ENCODE measurements at places on chromosomes 6 and 20.
A peak's percentile ranks its signal among the peaks of the same experiment; 100 is the strongest.

GRCh38 chr20:1971893-1972586 lies 21.8 kb downstream of the PDYN start:
- DNase-seq, result no peak

DNA sequence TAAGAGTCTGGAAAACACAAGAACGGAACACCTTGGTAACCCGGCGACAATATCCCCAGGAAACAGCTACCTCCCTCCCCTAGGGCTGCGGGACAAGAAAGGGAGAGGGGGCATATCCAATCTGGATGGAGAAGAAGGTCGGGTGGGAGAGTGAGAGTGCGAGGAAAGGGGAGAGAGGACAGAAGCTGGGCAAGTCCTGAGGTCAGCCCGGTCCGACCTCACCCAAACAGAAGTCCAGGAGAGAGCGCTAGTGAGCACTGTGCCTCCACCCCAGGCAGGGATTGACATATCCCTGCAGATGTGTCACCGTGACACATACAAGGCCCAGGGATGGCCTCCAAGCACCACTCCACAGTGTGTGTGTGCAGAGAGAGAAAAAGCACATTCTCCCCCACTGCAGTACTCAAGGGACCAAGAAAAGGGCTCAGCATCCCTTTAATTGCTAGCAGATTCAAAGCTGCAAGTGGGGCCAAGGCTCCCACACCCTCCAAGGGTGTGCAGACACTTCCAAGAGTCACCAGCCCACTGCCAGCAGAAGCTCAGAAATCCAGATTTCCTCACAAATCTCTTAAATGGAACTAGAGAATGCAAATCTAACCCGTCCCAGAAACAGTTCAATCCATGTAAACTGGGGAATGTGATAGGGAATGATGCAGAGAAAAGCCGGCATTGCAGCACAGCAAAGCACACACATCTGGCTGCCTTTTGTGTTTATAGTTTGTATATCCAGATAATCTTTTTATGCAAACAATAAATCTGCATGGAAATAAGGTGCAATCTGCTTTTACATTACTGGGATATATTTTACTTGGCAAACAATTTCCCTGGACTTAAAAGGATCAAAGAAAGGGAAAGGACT lies 3.1 kb downstream of the PXDC1 start:
- DNase-seq, result peak; percentile 24

- no peak for DNase-seq
Measured at GRCh38 chr20:22808628-22809027, 224.3 kb upstream of the FOXA2 start.

DNA sequence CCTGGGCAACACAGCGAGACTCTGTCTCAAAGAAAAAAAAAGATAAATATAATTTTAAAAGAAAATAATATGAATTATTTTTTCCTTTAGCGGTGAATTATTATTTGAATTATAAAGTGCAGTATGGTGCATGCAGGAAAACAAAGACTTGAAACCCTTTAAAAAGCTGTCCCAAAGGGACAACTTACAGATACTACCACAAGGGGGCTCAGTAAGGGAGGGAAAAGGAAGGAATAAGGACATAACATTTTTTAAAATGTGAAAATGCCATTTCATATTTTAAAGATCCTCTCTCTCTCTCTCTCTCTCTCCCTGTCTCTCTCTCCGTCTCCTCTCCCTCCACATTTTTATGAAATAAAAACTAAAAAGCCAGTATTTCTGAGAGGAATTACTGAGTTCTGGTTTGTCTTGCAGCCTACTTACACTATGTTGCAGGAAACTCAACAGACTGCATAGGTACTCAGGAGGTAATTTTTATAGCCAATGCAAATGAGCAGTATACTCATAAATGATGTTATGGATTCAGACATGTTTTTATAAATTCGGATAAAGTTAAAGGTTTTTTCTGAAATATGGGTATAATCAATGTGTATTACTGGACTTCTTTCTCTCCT lies 455.0 kb upstream of the GJE1 start:
- no peak for DNase-seq

GRCh38 chr20:62236766-62237513 lies 1.4 kb upstream of the OSBPL2 start:
- DNase-seq, result no peak

- DNase-seq, result no peak
Measured at GRCh38 chr20:20083807-20084206, 31.5 kb downstream of the CFAP61 start.

DNA sequence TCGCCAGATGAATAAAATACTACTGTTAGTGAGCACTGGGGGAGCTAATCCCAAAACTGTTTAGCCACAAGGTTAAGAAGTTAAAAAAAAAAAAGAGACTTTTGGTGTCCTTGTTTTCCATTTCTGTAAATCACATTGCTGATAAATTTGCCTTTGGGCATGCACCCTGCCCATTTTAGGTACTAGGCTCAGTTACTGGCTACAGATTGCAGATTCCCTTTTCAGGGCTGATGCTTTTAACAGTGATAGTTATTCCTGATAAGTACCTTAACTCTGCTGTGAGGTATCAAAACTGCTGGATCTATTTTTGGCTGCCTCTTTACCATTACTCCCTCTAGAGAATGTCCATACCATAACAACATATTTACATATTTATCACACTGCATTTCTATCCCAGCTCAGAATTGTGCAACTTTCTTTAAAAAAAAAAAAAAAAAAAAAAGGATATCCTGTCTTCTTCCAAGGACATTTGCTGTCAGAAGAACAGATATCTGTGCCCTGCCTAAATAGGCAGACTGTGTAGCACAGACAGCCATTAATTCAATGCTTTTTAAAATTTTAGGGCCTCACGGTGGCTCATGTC lies 94.5 kb downstream of the SSR1 start:
- DNase-seq, result no peak

DNA sequence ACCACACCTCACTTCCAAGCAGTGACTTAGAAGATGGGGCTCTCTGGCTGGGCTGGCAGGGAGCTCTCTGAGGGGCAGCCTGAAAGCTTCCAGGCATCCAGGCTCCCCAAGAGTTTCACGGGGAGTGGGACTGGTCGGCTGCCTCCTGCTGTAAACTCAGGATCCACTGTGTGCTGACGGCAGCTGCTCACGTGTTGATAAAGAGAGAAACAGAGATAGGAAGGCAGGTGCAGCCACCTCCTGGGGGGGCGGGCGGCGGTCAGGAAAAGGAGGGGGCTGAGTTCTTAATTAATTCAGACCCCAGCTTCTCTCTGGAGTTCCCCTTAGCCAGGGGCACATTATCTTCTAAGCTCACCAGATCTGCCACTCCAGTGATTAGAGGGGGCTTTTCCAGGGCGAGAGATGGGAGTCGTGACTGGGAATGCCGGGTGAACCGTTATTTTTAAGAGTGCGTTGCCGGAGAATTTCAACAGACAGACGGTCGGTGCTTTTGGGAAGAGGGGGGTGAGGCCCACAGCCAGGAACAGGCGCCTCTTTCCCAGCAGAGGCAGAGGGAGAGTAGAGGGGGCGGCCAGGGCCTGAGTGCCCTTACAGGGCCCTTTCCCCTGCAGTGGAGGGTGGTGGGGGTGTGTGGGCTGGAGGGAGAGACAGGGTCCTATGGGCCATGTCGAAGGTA lies 70.9 kb downstream of the CD40 start:
- no peak for DNase-seq

GRCh38 chr20:46352370-46352938 lies 44.2 kb upstream of the CDH22 start:
- no peak for DNase-seq

DNA sequence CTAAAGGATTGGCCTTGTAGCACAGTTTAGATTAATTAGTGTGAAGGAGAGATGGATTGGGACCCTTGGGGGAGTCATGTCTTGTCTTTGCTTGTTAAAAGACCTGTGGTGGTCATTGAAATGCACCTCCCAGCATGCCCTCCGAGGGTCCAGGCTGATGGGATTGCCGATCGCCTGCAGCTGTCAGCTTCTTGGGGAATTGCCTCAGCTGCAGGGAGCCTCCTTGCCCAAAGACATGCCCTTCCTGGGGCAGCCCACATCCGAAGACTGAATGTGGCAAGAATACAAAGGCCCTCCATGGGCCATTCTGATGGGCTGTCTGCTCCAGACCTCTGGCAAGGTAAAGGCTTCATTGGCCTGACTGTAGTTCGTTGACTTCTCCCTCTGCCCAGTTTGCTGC lies 150.7 kb downstream of the FARS2 start:
- no peak for DNase-seq

GRCh38 chr6:2556761-2557160 lies 194.0 kb downstream of the MYLK4 start:
- DNase-seq, result no peak

DNA sequence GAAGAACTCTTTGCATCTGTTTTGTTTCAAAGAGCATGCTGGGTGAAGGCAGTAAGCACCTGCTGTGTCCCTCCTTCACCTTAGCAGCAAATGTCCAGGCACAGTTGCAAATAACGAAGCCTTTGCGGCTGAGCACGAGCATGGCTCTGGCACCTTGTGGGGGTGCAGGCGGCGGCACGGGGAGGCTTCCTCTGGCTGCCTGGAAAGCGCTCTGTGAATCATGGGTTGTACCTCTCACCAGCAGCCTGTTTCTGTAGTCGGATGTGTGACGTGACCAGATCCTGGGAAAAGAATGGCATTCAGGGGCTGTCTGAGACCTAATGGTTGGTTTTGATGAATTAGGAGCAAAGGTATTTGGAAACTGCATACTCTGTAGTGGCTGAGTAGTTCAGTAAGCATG lies 144.8 kb downstream of the DTNBP1 start:
- no peak for DNase-seq

- no peak for DNase-seq
Measured at GRCh38 chr6:1285956-1286355, 25.9 kb upstream of the FOXQ1 start.

DNA sequence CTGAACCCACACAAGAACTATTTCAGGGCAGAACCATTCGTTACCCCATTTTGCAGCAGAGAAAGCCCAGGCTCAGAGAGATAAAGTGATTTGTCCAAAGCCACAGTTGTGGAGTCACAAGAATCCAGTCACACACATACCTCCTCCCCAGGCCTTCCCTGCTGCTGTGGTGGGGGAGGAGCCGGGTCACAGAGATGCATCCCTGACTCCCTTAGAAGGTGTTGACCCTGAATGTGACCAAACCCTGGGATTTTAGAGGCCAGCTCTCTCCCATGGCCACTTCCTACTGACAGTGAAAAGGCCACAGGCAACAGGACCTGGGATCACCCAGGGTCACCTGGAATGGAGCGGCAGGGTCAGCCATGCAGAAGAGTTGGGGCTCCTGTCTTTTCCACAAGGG lies 48.6 kb downstream of the CHMP4B start:
- no peak for DNase-seq

DNA sequence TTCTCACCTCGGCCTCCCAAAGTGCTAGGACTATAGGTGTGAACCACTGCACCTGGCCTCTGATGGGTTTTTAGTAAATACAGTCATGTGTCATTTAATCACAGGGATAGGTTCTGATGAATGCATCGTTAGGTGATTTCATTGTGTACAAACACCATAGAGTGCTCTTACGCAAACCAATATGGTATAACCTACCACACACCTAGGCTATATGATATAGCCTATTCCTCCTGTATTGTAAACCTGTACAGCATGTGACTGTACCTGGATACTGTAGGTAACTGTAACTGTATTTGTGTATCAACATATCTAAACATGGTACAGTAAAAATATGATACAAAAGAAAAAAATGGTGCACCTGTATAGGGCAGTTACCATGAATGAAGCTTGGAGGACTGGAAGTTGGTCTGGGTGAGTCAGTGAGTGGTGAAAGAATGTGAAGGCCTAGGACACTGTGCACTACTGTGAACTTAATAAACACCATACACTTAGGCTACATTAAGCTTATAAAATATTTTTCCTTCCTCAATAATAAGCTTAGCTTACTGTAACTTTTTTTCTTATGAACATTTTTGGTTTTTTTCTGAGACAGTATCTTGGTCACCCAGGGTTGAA lies 10.0 kb downstream of the BICRAL start:
- DNase-seq, result no peak

DNA sequence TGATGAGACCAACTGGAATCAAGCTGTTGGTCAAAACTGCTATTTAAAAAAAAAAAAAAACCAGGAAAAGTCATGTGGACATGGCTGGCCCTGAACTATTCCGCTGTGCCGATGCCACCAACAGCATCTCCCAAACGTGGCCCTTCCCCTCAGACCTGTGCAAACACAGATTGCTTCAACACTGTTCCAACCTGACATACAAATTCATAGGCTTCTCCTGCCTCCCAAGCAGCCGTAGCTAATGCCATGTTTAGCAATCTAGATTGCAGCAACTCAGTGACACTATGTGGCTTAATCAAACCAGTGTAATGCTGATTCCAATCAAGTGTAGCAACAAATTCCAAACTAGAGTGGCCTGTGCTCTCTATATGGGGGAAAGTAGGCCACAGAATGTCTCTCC lies 16.2 kb downstream of the PRKN start:
- DNase-seq, result no peak

DNA sequence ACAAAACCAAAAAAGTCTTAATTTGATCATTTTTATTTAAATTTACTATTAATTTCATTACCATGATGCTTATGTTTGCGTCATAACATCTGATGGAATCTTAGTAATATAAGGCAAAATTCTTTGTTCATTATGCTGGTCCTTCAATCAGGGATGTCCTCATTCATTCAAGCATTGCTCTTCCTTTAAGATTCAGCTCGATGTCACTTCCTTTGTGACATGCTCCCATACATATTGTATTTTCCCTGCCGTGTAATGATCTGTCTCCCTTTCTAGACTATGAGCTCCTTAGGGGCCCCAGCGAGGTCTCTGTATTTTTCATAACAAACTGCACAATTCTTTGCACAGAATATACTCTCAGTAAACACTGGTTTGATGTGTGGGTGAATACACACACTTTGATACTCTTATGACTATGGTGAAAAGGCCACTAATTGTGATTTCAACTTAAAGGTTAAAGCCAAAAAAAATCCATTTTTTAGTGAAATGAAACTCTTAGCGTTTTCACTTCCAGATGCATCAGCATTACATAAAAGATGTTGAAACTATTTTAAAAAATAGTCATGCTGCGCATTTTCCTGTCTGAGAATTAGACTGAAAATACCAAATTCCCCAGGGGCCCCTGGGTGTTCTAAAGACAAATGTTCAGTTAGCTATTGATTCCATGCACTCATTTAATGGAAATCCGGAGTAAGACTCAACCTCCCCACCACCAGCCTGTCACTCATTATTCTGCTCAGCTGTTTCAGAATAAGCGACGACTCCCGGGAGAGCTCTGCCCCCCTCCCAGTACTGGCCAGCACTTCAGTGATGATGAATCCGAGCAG lies 169.7 kb downstream of the ATXN1 start:
- DNase-seq, result no peak

GRCh38 chr20:24070679-24071078 lies 82.1 kb upstream of the GGTLC1 start:
- DNase-seq, result no peak

DNA sequence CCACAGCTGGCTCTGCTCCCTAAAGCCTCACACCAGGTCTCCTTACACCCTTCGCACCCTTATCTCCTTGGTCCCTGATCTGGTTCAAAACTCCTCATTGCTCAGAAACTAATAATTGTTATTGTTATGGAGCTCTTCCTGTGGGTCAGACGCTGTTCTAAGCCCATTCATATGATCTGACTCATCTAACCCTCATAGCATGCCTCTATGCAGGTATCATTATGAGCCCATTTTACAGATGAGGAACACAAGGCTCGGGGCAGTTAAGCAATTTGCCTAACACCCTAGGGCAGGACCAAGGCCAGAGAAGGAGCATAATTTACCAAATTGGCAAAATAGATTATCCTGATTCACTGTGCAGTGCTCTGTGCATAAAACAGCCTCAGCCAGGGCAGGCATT lies 51.8 kb upstream of the CCDC167 start:
- DNase-seq, result no peak
